ENCODE measurements at places on chromosomes 5 and 9.

DNA sequence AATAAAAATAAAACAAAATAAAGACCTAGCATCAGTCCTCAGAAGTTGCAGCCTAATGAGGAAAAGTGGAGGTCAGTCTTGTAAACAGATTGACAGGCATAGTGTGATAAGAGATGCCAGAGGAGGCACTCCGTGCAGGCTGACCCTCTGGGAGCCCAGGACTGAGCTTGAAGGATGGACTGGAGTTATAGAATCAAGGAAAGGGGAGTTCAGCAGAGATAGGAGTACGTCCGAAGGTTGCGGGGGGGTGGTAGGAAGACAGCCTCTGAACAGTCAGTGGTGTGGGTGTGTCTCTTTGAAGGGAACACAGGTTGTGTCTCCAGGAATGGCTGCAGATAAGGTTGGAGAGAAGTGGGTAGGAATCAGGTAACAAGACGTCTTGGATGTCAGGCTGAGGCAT lies 126.1 kb upstream of the CPEB4 start:
- DNase-seq, result no peak

- no peak for DNase-seq
Observed at GRCh38 chr5:7377761-7378160, 18.2 kb upstream of the ADCY2 start.

- DNase-seq, result no peak
Observed at GRCh38 chr9:133334161-133334560, 1.8 kb downstream of the SURF6 start.

DNA sequence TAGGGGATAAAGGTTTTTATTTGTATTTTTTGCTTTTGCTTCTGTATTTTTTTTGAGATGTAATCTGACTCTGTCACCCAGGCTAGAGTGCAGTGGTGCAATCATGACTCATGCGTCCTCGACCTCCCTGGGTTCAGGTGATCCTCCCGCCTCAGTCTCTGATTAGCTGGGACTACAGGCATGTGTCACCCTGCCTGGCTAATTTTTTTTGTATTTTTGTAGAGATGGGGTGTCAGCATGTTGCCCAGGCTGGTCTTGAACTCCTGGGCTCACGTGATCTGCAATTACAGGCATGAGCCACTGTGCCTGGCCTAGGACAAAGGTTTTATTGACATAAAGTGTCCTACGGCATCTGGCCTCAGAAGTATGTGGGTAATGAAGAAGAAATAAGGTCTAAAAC lies 297.1 kb upstream of the C9orf72 start:
- no peak for DNase-seq

DNA sequence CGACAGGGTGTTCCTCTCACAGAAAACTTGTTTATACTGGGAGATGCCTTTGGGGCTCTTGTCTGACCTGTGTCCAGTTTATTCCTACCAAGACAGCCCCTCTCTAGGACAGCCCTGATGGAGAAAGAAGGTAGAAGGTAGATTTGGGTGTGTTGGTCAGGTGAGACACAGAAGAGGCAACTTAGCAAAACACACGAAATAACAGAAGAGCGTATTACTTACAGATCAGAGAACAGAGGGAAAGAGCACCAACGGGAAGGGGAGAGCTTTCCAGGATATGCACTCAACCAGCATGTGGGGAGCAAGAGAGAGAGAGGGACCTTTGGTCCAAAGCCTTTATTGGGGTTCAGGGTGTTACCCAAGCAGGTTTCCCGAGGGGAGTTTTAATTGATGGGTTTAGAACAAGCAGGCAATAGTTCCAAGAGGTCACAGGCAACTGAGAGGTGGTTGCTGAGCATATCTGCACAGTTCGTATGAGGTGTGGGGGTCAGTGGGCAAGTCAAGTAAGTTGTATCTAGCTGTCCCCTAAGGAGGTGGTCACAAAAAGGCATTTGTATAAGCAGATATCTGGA lies 31.8 kb downstream of the BAAT start:
- no peak for DNase-seq

DNA sequence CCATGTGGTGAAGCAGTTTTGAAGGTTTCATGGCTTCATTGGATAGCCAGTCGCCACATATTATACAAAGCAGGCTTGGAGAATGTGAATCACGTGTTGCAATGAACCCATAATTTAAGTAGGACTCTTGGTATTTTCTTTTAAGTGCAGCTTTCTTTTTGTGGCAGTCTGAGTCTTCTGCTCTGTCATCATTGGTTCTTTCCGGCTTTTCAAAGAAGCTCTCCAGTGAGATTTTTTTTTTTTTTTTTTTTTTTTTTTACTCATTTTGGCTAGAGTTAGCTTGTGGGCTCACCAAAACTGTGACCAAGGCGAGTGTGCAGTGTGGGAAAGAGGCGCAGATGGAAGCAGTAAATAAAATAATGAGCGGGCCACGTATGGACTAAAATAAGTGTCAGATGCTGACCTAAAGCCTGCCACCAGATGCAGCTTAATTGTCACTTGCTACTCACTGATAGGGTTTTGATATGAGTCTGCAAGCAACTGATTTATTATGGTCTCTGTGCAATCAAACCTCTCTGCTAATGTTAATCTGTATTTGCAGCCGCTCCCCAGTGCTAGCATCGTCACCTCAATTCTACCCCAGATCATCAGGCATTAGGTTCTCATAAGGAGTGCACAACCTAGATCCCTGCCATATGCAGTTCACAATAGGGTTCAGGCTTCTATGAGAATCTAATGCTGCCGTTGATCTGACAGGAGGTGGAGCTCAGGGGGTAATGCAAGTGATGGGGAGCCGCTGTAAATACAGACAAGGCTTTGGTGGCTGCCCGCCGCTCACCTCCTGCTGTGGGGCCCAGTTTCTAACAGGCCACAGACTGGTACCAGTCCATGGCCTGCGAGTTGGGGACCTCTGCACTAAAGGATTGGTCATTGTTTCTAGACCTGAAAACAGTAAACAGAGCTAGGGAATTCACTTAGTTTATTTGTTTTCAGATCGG lies 45.5 kb upstream of the LARP1 start:
- DNase-seq, result no peak

- no peak for DNase-seq
Observed at GRCh38 chr5:6551287-6551954, 81.4 kb downstream of the NSUN2 start.

DNA sequence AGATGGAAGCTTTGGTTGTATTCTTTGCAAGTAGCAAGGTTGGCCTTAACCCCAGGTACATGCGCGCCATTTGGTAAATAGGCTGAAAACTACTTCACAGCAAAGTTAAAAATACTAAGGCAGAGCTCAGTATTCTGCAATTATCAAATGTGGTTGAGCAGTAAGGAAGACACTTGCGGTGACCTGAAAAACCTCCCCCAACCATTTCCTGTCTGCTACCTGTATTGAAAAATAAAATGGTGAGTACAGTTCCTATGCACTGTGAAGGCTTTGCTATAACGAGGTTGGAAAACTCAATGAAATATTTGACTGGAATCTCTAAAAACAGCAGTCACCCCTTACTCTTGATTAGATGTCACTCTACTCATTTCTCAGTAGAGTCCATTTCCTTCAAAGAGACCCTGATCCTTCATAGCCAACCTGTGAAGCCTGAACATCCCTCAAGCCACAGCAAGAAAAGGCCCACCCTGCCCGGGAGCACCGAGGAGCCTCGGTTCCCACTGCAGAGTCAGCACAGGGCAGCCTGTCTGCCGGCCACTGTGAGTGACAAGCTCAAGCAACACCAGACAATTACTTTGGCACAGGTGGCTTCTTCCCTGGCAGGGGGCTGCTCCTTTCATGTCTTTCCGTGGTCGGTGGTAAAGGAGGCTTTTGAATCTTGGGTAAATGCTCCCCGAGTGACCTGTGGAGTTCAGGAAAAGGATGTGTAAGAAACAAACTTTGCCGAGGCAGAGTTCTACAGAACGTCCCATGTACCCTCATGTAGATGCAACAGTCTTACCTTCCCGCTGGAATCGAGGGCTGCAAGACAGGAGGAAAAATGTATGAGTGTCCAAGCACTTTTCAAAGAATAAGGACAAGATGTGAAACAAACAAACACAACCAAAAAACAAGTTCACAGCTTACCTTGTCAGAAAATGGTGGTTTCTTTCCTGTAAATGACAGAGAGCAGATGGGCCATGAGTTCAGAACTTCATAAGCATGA lies 29.6 kb downstream of the C5orf58 start:
- no peak for DNase-seq

DNA sequence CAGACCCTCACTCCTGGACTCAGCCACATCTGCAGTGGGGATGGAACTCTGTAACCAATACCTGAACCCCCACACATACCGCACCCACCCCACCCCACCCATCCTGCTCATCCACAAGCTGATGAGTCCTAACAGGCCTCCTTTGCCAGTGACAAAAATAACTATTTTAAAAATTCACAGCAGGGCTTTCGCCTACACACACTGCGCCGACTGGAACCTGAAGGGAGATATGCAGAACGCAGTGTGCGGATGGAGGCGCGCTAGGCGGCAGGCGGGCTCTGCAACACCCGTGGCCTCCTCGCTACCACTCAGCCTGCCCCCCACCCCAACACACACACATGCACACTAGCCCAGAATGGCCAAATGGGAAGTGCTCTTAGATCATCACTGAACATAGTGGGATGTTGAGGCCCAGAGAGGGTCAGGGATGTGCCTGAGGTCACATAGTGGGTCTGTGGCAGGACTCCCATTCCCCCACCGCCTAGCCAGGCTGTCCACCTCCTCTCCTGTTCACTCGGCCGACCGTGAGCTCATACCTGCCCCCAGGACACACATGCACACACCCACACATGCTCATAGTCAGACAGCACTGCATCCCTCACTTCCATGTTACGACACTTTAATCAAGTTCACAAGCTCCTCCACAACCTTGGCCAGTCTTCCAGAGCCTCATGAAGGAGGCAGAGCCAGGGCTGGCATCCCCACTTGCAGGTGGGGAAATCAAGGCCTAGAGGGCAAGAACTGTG lies 6.3 kb upstream of the CAMK2A start:
- DNase-seq, result no peak

- DNase-seq, result no peak
Observed at GRCh38 chr5:36689225-36689624, 82.8 kb downstream of the SLC1A3 start.

- DNase-seq, result no peak
Observed at GRCh38 chr5:82308416-82308815, 30.3 kb upstream of the RPS23 start.

DNA sequence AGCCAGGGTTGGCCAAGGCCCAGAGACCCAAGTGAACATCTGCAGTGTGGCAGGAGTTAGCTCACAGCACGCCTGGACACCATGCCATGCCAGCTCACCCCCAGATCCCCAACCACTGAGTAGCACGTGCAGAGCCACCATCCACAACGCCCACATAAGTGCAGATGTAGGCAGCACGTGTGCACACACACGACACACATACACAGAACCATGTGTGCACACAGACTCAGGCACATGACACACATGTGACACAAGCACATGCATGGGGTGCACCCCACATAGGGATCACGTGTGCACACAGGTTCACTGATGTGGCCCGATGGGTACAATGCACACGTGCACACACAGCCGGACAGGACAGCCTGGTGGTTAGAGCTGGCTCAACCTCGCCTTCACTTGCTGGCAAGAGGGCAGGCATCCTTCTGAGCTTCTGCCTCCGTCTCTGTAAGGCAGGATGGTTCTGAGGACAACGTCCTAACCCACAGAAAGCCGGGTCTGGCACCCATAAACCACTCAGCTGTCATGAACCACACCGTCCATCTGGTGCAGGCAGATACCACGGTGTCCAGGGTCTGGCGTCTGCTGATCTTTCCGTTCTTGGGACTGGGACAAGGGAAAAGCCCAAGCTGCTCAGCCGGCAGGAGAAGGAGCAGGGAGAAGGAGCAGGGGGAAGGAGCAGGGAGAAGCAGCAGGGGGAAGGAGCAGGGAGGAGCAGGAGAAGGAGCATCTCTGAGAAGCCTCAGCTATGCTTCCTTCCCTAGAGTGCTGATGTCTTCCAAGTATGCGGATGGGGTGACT lies 12.0 kb downstream of the LRRC26 start:
- no peak for DNase-seq

DNA sequence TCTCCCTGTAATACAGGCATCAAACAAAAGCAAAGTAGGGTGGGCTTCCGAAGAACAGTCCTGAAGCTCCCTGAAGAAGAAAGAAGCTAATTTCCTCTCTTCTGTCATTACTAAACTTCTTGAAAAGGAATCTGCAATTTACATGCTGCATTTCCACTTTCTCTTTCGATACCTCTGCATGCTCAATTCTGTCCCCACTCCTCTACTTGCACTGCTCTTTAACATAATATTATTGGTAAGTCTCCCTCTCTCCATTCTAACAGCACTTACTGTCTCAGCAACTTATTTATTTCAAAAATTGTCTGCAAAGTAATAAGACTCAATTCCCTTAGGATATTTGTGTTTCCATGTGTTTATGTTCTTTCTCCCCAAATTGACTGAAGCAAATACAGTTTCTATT lies 3.9 kb upstream of the PLPP1 start:
- no peak for DNase-seq

DNA sequence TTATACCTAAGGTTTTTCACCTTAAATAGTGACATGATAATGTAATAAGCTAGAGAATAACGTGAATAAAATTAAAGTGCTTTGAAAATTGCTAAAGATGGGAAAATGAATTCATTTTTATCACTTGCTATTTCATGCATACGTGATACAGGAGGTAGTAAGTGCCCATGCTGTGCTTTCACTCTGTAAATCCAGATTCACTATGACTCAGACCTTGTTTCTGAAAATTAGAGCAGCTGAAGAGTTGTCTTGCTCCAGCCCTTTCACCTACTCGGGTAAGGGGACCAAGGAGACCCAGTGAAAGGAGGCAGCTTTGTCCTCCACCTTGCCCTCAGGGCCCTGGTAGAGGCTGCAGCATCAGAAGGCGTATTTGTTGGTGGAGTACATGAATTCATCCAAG lies 87.9 kb downstream of the ANKH start:
- DNase-seq, result no peak

DNA sequence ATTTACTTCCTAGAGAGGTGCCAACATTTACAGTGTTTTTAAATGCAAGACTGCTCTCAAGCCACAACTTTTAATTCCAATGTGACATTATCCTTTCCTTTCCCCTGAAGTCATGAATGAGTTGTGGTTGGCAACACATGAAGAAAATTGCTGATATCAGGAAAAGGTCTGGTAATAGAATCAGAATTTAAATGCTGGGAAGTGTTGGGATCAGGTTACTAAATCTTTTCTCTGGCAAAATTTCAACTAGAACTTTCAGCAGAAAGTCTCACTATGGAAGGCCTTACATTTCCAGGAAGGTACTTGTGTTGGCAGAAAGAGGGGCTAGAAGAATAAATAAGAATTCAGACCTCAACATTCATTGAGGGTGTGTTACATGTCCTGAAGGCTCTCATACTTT lies 10.6 kb upstream of the SLC44A1 start:
- DNase-seq, result no peak

- no peak for DNase-seq
Observed at GRCh38 chr9:30574355-30575151, 1809.9 kb upstream of the ACO1 start.

GRCh38 chr5:15008476-15008875 lies 136.9 kb upstream of the ANKH start:
- DNase-seq, result no peak

DNA sequence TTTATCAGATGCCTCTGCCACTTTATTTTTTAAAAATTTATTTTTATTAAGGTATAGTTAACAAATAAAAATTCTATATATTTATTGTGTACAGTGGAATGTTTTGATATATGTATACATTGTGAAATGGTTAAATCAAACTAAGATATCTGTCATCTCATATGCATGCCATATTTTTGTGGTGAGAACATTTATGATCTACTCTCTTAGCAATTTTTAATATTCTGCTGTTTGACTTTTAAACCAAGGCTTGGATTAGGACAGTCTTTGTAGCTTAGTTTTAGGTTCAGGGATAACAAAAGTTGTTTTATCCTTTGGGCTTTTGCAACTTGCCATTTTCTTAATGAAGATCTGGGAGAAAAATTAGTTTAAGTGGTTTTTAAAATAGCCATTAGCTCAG lies 46.0 kb upstream of the CDKN2B start:
- no peak for DNase-seq

Data from stimulated activated CD4-positive, alpha-beta T cell treated with anti-CD3 and anti-CD28 coated beads, Interleukin-1b, Interleukin-23, amount 100 ng/mL, for 1 hour (primary cell).